ENCODE measurements at places on chromosomes 6 and 20.

DNA sequence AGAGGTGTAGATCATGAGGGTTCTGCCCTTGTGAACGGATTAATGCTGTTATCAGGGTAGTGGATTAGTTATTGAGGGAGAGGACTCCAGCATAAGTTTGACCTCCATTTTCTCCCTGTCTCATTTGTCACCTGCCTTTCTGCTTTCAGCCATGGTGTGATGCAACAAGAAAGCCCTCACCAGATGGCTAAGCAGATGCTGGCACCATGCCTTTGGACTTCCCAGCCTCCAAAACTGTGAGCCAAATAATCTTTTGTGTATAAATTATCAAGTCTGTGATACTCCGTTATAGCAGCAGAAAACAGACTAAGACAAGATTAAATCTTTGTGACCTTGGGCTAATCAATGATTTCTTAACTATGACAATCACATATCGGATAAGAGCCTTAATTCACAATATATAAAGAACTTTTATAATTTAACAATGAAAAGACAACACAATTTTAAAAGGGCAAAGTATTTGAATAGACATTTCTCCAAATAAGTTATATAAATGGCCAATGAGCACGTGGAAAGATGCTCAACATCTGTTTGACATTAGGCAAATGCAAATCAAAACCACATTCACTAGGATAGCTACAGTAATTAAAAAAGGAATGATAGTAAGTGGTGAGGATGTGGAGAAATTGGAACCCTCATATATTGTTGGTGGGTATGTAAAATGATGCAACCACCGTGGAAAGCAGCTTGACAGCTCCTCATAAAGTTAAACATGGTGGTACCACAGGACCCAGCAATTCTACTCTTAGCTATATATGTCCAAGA is 45.3 kb upstream of the IFNGR1 start:
- DNase-seq: no peak

- no peak for DNase-seq
These were observed 66.8 kb downstream of the ZFP64 start for GRCh38 chr20:52124821-52125220.

DNA sequence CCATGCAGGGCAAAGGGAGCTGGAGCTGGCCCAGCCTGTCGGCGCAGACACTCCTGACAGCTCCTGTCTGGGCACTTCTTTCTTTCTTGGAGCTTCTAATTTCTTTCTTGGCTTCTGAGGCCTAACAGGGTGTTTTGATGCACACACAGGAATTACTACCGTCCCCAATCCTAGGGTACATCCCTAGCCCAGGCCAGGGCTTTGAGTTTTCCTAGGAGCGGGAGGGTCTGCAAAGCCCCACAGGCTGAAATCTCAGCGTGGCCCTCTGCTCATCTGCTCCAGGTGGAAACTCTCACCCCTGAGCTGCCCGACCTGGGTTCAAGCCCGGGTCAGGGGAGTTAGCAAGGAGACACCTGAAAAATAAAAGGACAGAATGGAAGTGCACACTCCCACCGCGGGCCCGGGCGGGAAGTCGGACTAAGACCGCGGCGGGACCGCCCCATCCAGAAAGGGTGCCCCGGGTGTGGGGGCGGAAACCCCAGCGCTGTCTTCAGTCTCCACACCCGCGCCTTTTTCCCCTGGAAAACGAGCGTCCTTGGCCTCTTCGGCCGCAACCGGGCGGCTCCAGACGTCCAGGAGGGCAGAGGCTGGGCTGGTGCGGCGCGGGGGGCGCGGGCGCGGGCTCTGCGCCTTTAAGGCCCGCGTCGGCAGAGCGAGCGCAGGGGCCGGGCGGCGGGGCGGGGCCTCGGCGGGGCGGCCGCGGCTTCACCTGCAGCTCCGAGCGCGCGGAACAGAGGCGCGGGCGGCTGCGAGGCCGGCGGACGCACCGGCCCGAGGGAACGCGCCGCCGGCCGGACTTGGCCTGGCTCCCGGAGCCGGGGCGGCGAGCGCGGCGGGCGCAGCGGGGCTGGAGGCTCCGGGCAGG is at the start of gene CDH4:
CDH4 (plus strand) TSS at position 733 of the 865 bp plus-strand sequence.
- peak; percentile 41 for DNase-seq

DNA sequence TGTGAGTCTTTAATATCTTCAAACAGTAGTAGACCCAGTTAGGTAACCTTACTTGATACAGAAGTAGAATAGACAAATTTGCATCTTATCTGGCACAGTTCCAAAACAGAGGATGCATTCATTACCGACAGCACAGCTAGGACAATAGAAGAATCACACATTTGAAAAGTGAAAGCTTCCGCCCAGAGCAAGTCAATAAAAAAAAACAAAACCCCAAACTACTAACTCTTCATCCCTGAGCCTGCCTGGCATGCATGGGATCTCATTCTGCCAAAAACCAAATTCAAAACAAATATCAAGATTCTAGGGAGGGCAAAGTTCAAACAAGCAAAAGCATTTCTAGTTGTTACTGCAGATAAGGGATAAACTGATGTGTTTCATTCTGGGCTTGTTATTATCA is 235.4 kb downstream of the BTBD9 start:
- no peak for DNase-seq

- DNase-seq: peak; percentile 18
These were observed at the start of gene SGK1 for GRCh38 chr6:134317471-134318131. Gene SGK1 (minus strand): TSS chr6:134318112. CDS start chr6:134317460, 652 bp downstream.

GRCh38 chr6:4107873-4108272 is 27.5 kb downstream of the ECI2 start:
- no peak for DNase-seq

GRCh38 chr20:8983478-8984345 is 85.2 kb upstream of the PLCB4 start:
- no peak for DNase-seq

- DNase-seq: no peak
These were observed 258.4 kb downstream of the ARID1B start for GRCh38 chr6:157035546-157035945.

DNA sequence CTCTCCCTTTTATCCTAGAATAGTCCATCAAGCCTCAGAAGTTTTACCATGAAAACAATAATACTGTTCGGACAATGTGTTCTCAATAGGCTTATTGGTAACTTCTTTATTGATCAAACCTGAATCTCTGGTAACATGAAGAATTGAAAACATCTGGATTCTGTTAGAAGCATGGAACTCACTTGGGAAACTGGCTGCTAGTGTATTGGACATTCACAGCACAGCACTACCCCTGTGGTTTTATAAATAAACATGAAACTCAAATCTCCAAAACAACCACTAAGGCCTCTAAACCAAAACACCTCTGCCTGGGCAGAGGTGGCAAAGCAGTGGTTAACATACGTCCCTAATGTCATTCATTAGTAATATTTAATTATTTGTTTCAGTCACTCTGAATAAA is 157.6 kb upstream of the KCNQ5 start:
- DNase-seq: no peak

DNA sequence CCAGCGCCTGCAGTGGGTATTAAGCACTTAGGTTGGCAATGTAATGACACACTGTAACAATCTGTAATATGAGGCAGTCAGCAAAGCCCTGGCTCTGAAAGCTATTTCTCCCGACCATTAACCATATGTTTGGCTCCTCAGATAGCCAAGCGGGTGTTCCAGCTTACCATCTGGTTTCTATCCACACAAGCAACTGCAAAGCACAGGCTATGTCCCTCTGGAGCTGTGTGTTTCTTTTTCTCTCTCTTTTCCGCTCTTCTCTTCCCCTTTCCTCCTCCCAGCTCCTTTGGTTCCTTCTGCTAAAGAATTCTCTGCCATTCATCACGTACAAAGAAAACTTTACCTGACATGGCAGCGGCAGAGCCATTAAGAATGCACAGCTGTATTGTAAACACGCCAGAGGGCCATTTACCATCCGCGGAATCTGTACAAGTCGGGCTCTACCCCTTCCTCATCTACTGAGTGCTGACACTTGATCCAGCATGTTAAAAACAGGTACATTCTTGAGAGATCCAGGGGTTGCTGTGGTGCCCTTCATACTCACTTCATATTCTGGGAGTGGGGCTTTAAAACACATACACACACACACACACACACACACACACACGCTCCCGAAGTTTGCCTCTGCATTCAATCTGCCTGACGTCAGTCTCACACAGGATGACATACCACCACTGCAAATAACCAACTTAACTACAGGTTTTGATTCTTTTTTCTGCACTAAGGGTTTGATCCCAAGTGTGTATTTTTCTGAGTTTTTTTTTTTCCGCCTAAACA is 77.2 kb downstream of the BACH2 start:
- DNase-seq: no peak

DNA sequence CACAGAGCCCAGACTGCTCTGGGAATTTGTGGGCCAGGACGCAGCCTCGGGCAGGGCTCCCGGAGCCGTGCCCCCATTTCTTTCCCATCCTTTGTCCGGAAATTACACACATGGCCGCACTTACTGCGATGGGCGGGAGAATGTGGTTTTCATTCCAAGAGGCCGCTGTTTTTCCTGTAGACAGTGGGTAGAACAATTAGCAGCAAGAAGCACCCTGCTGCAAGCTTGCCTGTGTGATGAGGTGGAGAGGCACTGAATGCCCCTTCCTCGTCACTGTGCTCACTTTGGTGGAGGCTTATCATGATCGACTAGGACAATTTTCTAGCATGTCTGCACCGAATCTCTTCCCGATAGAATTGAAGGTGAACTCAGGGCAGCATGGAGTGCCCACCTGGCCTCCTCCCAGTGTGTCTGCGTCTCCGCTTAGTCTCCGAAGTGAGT is 102.8 kb downstream of the DACT2 start:
- no peak for DNase-seq

GRCh38 chr20:10792291-10792690 is 118.5 kb upstream of the JAG1 start:
- no peak for DNase-seq

- no peak for DNase-seq
These were observed 19.2 kb downstream of the HMGN3 start for GRCh38 chr6:79215213-79215824.

DNA sequence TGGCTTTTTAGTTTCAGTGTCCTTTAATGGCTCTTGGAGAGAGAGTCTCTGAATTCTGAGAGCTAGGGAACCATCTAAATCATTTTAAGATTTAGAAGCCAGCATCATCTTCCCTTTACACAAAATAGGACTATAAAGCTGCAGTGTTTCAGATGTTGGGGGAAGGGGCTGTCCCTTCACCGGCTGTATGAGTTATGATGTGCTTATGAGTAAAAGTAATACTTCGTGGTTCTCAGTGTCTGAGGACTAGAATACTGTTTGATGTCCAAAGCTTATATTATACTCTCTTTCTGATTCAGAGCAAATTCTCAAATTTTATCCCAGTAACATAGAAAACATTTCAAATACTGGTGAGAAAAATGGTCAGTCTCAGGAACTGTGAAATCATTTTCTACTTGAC is 63.5 kb upstream of the FAM8A1 start:
- no peak for DNase-seq

DNA sequence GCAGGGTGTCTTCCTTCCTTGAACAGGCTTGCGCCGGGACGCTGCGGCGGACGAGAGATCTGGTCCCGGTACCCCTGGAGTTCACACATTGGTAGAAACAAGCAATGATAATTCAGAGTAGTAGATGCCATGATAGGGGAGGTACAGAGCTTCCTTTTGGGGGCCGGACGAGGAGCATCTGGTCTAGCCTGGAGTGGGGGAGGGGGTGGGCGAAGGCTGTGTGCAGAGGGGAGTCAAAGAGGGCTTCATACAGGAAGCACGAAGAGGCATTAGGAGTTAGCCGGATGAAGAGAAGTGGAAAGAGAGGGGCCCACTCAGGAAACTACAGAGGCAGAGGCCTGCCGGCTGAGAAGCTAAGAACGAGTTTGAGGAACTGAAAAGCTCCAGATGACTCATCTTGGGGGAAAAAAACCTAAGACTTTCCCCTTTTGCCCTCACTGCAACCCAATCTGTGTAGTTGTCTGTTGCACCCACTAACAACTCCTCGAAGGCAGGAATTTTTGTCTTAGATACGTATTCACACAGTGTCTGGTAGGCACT is 611 bp downstream of the CNPY3 start:
- no peak for DNase-seq

DNA sequence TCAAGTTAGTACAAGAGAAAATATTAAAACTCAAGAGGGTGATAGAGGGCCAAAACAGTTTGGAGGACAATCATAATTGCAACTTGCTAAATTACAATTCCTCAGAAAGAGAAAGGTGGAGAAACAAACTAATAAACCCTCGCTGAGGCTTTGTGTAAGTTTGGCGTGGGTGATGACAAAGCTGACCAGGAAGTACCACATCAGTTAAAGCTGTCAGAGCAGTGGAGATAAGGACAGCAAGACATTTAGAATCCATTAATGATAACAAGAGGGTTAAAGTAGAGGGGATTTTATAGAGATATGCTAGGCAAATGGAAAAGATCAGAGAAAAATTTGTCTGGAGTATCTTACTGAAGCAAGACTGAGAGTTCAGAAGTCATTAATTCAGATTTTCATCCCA is 334.4 kb downstream of the TFAP2B start:
- no peak for DNase-seq

DNA sequence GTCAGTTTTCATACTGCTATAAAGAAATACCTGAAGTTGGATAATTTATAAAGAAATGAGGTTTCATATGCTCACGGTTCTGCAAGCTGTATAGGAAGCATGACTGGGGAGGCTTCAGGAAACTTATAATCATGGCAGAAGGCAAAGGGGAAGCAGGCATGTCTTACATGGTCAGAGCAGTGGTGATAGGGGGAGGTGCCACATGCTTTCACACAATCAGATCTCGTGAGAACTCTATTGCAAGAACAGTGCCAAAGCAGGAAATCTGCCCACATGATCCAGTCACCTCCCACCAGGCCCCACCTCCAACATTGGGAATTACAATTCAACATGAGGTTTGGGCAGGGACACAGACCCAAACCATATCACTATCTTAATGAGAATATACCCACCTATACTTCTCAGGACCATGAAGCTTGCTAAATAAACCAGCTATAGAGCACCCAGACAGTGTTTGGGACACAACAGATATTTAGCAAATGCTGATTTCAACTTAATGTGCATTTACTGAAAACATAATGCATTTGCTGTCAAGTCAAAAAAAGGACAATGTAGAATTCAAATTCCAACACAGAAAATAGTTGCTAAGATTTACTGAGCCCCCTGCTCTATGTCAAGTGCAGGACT is 63.8 kb downstream of the TNFRSF21 start:
- DNase-seq: peak; percentile 27

GRCh38 chr6:146856296-146856695 is 257.5 kb downstream of the ADGB start:
- DNase-seq: no peak

- DNase-seq: no peak
These were observed 361.8 kb downstream of the DOK5 start for GRCh38 chr20:54837226-54837625.

GRCh38 chr6:100342830-100343229 is 121.9 kb downstream of the SIM1 start:
- no peak for DNase-seq

DNA sequence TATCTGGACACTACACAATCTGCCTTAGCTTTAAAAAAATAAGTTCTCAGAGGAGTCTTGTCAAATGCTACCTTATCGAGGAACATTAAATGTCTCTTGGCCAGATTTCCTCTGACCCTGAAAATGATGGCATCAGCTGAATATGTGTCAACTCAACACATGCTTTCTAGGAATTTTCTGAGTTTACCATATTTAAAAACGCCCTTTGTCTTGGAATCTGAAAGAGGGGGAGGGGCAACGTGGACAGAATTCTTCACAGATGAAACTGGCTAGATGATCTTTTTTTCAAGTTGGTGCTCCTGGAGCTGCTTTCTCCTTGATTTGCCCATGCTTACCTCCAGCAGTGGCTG is 5.1 kb downstream of the SOX4 start:
- no peak for DNase-seq

GRCh38 chr6:17673543-17674254 is 33.0 kb downstream of the NUP153 start:
- no peak for DNase-seq

- no peak for DNase-seq
These were observed 71.3 kb downstream of the SLC22A3 start for GRCh38 chr6:160419488-160419887.
